Pancreas (tissue), 10 donors: ENCODE measurements at places on chromosomes 16 and 17. TPM values are rescaled to one million over a fixed set of nuclear protein-coding genes. Genes with fewer than 3 reads are reported as not detected.

DNA sequence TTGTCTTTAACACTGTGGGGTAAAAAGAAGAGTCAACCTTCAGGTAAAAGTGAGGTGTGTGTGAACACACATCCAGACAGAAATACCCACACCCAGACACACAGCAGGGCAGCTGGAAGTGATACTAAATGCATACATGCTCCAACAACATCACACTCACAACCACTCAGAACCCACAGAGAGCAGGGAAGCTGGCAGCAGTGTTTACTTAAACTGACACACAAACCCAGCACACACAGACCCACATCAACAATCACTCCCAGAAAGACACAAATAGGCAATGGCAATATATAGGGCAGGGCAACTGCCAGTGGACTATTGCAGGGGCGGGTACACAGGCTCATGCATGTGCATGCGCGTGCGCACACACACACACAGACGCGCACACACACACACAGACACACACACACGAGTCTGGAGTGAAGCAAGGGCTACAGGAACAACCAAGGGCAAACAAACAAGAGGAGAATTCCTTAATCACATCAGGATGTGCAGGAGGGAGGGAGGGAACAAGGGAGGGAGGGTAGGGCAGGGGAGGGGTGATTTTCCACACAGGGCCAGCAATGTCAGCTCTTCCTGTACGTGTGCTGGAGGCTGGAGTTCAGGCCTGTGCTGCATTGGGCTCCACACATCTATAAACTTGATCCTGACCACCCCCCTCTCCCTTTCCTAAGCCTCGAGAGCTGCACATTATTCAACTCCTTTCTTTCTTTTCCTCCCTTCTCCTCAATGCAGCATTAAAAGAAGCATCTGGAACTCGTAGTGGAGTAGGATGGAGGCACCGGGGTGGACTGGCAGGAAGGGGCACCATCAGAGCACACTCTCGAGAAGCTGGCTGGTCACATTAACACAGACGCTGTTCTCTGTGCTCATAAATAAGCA lies 30.1 kb downstream of the HIC1 start:
- no peaks in the 10 kb centered on the region for H3K36me3 ChIP-seq
- no peaks in the 10 kb centered on the region for H3K27me3 ChIP-seq
- no peak for DNase-seq
- H3K27ac ChIP-seq: peak overlapping the region; percentile 69
- H3K4me1 ChIP-seq: peaks cover 3% of the 10 kb centered on the region

DNA sequence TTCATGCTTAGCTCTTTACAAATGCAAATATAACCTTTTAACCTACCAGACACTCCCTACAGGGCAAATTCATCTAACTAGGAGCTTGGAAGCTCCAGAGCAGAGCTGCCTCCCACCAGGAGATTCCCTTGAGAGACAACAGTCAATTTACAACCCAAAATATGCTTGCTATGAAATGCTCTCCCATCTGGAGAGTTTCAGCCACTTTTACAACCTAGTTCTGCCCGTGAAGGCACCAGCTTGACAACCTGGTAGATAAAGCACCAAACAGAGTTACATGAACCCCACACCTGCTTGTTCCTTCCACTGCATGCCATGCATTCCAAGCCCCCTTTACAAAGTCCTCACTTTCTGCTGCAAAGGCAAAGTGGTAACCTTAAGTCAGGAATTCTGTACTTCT lies 215.3 kb upstream of the KIF2B start:
- H3K36me3 ChIP-seq: no peaks in the 10 kb centered on the region
- no peaks in the 10 kb centered on the region for H3K27me3 ChIP-seq
- no peak overlapping the region for H3K27ac ChIP-seq
- no peak for DNase-seq
- no peak overlapping the region for H3K4me3 ChIP-seq
- no peaks in the 10 kb centered on the region for H3K4me1 ChIP-seq

GRCh38 chr17:58991718-58992331 lies 114.9 kb downstream of the TRIM37 start:
- no peaks in the 10 kb centered on the region for H3K4me1 ChIP-seq
- H3K27ac ChIP-seq: no peak overlapping the region
- no peaks in the 10 kb centered on the region for H3K36me3 ChIP-seq
- DNase-seq: no peak

GRCh38 chr17:7184647-7185046 lies 5.5 kb upstream of the ASGR1 start:
- H3K4me1 ChIP-seq: no peaks in the 10 kb centered on the region
- H3K4me3 ChIP-seq: no peak overlapping the region
- no peaks in the 10 kb centered on the region for H3K27me3 ChIP-seq
- no peaks in the 10 kb centered on the region for H3K36me3 ChIP-seq
- no peak for DNase-seq

- DNase-seq: no peak
- no peak overlapping the region for H3K4me3 ChIP-seq
- no peak overlapping the region for H3K27ac ChIP-seq
- H3K27me3 ChIP-seq: no peaks in the 10 kb centered on the region
- H3K36me3 ChIP-seq: no peaks in the 10 kb centered on the region
Measured at GRCh38 chr16:58409316-58409973, 17.2 kb downstream of the GINS3 start.

- peak overlapping the region; percentile 60 for H3K27ac ChIP-seq
- peak overlapping the region; percentile 26 for H3K4me3 ChIP-seq
- H3K27me3 ChIP-seq: no peaks in the 10 kb centered on the region
- no peak for DNase-seq
- peaks cover 10% of the 10 kb centered on the region for H3K4me1 ChIP-seq
Measured at GRCh38 chr16:582614-583331, 7.1 kb upstream of the RAB40C start.

- no peaks in the 10 kb centered on the region for H3K4me1 ChIP-seq
- no peaks in the 10 kb centered on the region for H3K27me3 ChIP-seq
- H3K36me3 ChIP-seq: no peaks in the 10 kb centered on the region
- H3K27ac ChIP-seq: no peak overlapping the region
Measured at GRCh38 chr17:3049705-3050295, 13.6 kb downstream of the OR1D5 start.

DNA sequence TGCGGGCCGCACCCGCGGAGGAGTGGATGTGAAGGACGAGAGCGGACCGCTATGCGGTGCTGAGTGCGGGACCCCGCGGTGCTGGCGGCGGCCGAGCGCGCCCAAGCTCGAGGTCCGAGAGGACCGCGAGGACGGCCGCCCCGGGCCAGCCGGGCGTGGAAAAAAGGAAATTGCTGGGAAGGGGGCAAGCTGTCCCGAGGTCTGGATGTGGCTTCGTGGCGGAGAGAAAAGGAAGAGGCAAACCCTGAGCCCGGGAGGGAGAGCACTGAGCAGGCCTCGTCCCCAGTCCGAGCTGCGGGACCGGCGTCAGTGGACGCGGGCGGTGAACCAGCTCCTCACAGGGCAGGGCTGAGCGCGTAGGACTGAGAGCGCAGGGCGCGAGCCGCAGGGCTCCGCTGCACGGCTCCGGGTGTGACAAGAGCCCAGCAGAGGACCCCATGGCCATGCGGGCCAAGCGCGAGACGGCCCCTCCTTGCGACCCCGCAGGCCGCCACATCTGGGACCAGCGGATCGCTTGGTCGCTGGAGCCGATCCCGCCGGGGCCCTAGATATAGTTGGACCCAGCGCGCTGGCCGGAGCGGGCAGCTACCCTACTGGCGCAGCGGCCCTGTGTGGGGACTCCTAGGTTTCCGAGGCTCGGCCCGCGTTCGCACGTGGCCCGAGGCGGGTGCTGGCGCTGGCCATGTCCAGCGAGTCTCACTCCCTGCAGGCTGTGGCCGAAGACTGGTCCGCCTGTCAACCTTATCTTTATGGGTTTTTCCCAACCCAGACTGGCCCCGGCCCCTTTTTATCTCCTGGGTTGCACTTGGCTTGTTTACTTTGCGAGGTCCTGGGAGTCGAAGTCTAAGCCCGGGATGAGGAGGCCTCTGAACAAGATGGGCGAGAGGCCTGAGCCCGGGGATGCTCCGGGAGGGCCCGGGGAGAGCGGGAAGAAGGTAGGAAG lies 2.4 kb downstream of the TBX4 start:
- H3K4me1 ChIP-seq: no peaks in the 10 kb centered on the region
- no peak overlapping the region for H3K4me3 ChIP-seq
- H3K36me3 ChIP-seq: no peaks in the 10 kb centered on the region
- peaks cover 7% of the 10 kb centered on the region for H3K27me3 ChIP-seq

DNA sequence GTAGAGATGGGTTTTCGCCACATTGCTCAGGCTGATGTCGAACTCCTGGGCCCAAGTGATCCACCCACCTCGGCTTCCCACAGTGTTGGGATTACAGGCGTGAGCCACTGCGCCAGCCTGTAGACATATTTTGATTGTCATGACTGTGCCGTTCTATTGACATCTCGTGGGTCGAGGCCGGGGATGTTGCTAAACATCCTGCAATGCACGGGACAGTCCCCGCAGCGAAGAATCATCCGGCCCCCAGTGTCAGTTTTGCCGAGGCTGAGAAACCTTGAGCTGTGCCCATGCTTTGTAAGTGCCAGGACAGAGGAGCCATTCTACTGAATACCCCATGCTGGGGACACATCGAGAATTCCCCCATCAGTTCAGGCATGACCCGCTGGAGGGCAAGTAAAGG lies 69.1 kb upstream of the GSE1 start:
- DNase-seq: no peak
- H3K27ac ChIP-seq: no peak overlapping the region
- H3K4me3 ChIP-seq: no peak overlapping the region
- H3K27me3 ChIP-seq: no peaks in the 10 kb centered on the region
- H3K36me3 ChIP-seq: no peaks in the 10 kb centered on the region

GRCh38 chr16:52553322-52553721 lies 6.4 kb upstream of the TOX3 start:
- no peak overlapping the region for H3K27ac ChIP-seq
- no peak for DNase-seq
- no peaks in the 10 kb centered on the region for H3K4me1 ChIP-seq
- H3K27me3 ChIP-seq: no peaks in the 10 kb centered on the region

DNA sequence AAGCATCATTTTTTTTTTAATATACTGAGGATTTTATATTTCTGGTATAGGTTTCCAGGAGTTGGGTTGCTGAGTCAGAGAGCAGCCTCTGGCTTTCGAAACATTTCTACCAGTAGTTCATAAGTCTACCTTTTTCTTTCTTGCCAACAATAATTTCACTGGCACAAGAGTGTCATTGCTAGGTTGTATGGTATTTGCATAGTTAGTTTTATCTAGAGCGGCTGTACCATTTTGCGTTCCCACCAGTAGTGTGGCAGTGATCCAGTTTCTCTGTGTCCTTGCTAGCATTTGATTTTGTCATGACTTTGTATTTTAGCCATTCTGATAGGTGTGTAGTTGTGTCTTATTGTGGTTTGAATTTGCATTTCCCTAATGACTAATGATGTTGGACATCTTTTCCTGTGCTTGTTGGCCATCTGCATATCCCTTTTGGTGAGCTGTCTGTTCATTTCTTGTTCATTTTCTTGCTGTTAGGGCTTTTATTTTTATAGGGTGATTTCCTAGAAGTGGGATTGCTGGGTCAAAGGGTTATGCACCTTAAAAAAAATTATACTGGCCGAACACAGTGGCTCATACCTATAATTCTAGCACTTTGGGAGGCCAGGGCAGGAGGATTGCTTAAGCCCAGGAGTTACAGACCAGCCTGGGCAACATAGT lies 39.9 kb downstream of the SNX29 start:
- no peak overlapping the region for H3K4me3 ChIP-seq
- no peak overlapping the region for H3K27ac ChIP-seq
- H3K36me3 ChIP-seq: no peaks in the 10 kb centered on the region
- DNase-seq: no peak
- H3K4me1 ChIP-seq: no peaks in the 10 kb centered on the region

- H3K36me3 ChIP-seq: no peaks in the 10 kb centered on the region
- H3K4me3 ChIP-seq: no peak overlapping the region
- DNase-seq: no peak
- H3K27me3 ChIP-seq: no peaks in the 10 kb centered on the region
- H3K4me1 ChIP-seq: no peaks in the 10 kb centered on the region
Measured at GRCh38 chr17:9229826-9230201, 208.5 kb downstream of the NTN1 start.

GRCh38 chr16:81519301-81520150 lies 74.9 kb downstream of the CMIP start:
- H3K27ac ChIP-seq: no peak overlapping the region
- peaks cover 5% of the 10 kb centered on the region for H3K4me1 ChIP-seq
- H3K4me3 ChIP-seq: no peak overlapping the region
- no peaks in the 10 kb centered on the region for H3K36me3 ChIP-seq
- no peak for DNase-seq
- no peaks in the 10 kb centered on the region for H3K27me3 ChIP-seq

GRCh38 chr16:24984903-24985675 lies 30.1 kb downstream of the ARHGAP17 start:
- H3K4me1 ChIP-seq: peaks cover 31% of the 10 kb centered on the region
- H3K27me3 ChIP-seq: no peaks in the 10 kb centered on the region
- H3K27ac ChIP-seq: no peak overlapping the region
- H3K4me3 ChIP-seq: no peak overlapping the region
- no peak for DNase-seq
- no peaks in the 10 kb centered on the region for H3K36me3 ChIP-seq

- H3K27me3 ChIP-seq: peaks cover 9% of the 10 kb centered on the region
- H3K36me3 ChIP-seq: no peaks in the 10 kb centered on the region
- no peak overlapping the region for H3K27ac ChIP-seq
- H3K4me1 ChIP-seq: peaks cover 26% of the 10 kb centered on the region
- H3K4me3 ChIP-seq: no peak overlapping the region
Measured at GRCh38 chr17:77378318-77379064, 237.7 kb downstream of the SEC14L1 start.

DNA sequence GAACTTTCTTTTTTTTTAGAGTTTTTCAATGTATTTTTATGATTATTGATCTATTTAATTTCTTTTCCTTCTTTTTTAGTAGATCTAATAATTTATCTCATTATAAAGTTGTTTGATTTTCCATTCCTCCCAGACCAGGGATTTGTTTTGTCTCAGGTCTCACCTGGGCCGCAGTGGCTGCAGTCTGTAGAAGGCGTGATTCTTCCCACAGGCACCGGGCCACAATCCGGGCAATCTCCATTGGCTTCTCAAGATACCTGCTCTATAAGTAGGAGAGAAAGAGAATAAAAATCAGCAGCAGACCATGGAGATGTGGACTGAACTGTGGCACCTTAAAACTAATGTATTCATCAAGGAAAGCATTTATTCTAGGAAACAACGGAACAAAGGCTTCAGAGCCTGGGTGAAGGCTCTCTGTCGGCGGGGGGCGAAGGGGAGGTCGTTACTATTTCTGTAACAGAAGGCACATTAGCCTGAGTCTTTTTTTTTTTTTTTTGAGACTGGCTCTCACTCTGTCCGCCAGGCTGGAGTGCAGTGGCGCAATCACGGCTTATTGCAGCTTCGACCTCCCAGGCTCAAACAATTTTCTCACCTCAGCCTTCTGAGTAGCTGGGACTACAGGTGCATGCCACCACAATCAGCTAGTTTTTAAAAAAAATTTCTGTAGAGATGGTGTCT lies 42.7 kb downstream of the STAT3 start:
- no peaks in the 10 kb centered on the region for H3K27me3 ChIP-seq
- H3K36me3 ChIP-seq: peaks cover 37% of the 10 kb centered on the region
- no peak overlapping the region for H3K4me3 ChIP-seq
- DNase-seq: peak; percentile 64

Gene MXRA7
- total RNA-seq: 102 TPM

Gene SLFN13
- total RNA-seq: 4.7 TPM

Gene TP53TG3C
- total RNA-seq: not detected

Gene ERN2
- total RNA-seq: 3.9 TPM

Gene SP6
- 0.20 TPM for total RNA-seq

Gene CA10
- not detected for total RNA-seq
